Adipocyte (in vitro differentiated cells): ENCODE measurements at places on chromosomes 7 and 10.

DNA sequence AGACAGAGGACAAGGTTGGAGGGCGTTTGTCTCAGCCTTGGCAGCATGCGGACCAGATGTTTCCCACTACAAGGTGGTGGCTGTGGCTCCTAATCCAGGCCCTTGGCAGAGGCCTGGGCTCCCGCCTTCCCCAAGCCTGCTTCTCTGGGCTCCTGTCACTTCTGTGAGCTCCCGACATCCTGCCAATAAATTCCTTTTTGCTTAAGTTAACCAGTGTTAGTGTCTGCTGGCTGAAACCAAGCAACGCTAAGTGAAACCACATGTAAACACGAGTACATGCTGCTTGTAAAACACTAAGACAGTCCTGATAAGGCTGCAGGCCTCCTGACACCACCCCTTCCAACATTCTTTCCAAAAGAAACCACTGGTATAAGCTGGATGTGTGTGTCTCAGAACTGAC is 263.6 kb upstream of the ZMIZ1 start:
- DNase-seq: peak; percentile 97

GRCh38 chr10:133279326-133280226 is 2.9 kb upstream of the ADAM8 start:
- no peak for DNase-seq

GRCh38 chr7:111005445-111005844 is 85.5 kb upstream of the LRRN3 start:
- no peak for DNase-seq

DNA sequence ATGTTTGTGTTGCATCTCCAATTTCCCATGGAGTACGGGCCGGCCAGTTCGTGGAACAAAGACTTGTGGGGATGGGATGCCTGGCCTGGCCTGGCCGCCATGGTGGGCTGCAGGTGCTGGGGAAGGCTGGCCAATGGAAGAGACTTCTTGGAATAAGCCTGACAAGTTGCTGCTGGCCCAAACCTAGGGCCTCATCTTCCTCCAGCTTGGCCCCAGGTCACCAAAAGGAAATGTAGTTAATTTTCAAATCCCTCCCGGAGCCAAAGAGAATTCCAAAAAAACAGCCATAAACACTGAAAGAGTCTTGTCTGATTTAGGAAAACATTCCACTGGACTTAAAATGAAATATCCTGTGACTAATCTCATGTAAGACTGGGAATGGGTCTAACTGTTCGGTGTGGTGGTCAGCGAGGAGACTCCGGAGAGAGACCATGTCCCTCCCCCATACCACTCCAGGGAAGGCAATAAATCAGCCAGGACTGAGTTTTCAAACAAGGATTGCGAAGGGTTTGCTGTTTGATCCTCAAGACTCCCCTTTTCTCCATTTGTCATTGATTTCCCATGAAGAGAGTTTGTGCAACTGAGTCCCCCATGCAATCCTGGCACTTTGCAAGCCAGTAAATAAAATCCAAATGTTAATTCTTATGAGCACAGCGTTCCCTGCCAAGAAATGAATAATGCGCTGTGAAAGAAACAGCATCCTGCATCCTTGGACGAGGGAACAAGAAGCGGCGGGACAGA is 128.7 kb upstream of the HABP2 start:
- DNase-seq: peak; percentile 14
